ENCODE measurements at places on chromosomes 5 and 9. TPM values are rescaled to one million over a fixed set of nuclear protein-coding genes. Genes with fewer than 3 reads are reported as not detected.

DNA sequence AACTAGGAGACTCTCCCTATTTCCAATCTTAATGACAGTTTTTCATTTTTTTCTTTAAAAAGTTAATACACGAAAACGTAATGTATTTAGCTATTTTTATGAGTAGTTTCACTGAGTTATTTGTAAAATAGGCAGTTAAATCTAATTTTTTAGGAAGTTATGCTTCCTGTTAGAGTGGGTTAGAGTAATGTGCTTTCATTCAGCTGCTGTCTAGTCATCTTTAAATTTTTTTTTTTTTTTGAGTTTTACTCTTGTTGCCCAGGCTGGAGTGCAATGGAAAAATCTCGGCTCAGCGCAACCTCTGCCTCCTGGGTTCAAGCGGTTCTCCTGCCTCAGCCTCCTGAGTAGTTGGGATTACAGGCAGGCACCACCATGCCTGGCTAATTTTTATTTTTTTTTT is 34.0 kb downstream of the CDC42SE2 start:
- no peak for DNase-seq

- DNase-seq: no peak
These were observed 1110.5 kb upstream of the WWC1 start for GRCh38 chr5:167180906-167181305.

Gene RAPGEF6
- total RNA-seq: 8.5 TPM

DNA sequence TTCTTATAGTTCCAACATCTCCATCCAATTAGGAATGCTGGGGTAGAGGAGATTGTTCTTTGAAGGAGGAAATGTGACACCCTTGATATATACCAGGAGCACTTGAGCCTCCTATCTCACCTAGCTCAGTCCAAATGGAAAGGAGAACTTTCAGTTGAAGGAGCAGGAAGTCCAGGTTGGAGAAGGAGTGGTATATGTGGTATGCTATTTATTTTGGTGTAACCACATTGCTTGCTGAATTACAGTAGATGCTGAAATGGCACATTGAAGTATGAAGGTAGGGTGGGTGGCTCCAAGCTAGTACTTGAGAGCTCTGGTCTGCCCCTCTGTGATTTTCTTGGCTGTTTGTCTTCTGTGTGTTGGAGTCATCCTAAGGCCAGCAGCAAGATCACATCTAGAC is 6.1 kb downstream of the CSNK1G3 start:
- no peak for DNase-seq

Gene SPATA31C2
- total RNA-seq: not detected
